Mucosa of gallbladder (tissue), 1 donor: ENCODE measurements at places on chromosomes 2 and 18.

- DNase-seq, result peak; percentile 79
Observed at GRCh38 chr2:10269711-10270610, 32.7 kb upstream of the HPCAL1 start.

DNA sequence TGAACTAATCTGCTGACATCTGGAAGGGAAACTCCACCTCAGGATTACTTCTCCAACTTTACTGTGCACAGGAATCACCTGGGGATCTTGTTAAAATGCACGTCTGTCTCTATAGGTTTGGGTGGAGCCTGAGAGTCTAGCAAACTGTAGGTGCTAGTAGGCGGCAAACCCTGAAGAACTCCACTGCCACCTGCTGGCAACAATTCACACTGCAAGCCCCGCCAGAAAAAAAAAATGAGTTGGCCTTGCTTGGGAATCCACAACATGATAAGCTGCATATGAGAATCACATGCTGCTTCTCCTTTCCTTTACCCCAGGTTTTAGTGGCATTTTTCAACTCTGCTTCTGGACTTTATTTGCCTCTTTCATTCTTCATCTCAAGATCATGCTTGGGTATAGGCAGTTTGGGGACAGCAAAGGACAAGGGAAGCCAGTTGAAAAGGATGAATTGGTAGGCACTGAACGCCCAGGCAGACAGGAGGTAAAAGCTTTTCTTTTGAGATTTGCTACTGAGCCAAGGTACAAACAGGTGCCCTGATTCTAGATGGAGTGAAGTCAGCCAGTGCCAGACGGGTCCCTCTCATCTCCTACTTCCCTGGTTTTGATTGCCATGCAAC lies 88.8 kb downstream of the VIT start:
- DNase-seq, result peak; percentile 63

DNA sequence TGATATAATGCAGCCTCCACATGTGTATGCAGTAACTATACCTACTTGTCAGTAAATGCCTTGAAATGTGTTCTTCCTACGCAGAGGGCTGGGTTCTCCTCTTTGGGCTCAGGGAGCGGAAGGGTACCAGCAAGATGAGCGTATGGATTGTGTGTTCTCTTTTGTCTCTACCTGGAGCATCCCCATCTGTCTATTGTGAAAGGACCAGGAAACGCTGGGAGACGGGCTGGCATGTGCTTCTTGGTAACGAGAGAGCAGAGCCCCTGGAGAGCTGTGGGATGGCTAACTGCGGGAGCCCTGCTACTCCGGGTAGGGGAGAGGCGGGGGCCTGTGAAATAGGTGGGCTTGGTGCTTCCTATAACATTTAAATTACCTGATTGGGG lies 80.9 kb downstream of the BCL2 start:
- no peak for DNase-seq

GRCh38 chr2:215361211-215361875 lies 49.5 kb downstream of the ATIC start:
- DNase-seq, result no peak

DNA sequence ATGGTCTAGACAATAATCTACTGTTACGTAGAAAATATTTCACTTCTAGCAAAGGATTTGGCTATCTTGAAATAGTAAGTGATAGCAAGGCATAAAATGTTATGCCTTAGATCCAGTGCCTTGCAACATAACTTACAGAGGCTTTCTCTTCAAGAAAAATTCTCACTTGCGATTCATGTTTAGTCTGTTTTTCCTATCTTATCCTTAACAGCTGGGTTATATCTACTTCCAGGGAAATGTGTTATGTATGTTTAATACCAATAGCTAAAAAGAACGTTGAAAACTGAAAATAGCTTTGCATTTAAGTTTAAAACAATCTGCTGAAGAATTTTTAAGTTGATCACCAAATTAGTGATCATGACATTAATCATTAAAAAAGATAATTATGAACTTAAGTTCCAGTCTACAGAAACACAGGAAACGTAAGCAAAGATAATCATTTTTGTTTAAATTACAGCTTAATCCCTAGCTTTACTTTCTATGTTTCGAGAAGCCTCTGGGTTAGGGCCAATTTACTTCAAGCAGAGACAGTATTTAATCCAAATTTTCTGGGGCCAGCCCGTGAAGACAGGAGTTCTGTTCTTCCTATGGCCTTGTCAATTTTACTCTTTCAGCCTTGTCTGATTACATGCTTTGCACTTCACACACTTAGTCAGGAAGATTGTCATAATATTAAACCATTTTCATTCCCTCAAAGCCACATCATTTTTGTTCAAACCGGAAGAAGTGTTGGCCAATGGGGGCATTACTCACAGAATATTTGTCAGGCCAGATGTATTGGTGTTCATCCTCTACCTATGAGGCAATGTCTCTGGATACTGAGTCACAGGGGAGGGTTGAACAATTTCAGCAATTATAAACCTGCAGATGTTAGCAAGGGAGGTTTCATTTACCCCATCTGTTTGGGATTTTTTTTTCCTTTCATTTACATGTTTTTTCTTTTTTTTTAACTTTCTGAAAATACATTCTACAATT lies 1132.9 kb upstream of the ZEB2 start:
- DNase-seq, result no peak

DNA sequence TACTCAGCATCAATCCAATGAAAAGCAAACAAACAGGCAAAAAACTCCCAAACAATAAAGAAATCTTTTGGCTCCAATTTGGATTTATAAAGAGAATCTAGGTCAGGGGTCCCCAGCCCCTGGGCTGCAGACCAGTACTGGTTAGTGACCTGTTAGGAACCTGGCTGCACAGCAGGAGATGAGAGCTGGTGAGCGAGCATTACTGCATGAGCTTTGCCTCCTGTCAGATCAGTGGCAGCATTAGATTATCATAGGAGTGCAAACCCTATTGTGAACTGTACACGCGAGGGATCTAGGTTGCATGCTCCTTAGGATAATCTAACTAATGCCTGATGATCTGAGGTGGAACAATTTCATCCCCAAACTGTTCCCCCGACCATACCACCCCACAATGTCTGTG lies 102.2 kb downstream of the KIAA1328 start:
- no peak for DNase-seq

DNA sequence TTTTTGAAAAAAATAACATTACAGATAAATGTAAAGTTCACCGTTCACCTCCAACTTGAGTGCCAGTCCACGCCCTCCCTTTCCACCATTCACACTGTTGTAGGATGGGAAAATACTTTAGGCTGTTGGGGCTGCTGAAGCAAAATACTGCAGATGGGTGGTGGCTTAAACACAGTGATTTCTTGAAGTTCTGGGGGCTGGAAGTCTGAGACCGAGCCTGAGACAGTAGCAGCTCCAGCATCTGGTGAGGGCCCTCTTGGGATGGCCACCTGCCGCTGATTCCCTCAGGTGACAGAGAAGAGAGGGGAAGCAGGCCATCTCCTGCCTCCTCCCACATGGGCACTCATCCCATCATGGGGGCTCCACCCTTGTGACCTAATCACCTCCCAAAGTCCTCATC lies 17.7 kb downstream of the ALLC start:
- DNase-seq, result no peak

DNA sequence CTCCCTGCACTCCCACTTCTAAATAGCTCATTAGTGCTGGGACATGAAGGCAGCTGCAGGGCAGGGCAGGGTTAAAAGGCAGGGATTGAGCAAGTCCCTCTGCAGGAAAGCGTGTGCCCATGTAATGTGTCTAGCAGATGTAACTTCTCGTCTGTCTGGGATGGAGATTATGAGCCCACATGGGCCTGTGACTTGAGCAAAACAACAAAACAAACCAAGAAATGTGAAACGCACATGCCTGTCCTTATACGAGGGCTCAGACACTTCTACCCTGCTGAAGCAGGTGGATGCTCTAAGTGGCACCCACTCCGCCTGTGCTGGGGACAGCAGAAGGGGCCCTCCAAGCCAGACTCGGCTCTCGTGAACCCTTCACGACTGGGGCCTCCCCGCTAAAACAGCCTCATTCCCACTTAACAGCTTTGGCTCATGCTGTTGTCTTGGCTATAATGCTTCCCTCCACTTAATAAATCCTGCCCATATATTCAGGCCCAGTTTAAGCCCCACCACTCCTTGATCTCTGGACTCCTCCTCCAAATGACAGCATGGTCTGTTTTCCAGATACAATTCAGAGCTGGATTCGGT lies 40.9 kb downstream of the TMEM247 start:
- no peak for DNase-seq

DNA sequence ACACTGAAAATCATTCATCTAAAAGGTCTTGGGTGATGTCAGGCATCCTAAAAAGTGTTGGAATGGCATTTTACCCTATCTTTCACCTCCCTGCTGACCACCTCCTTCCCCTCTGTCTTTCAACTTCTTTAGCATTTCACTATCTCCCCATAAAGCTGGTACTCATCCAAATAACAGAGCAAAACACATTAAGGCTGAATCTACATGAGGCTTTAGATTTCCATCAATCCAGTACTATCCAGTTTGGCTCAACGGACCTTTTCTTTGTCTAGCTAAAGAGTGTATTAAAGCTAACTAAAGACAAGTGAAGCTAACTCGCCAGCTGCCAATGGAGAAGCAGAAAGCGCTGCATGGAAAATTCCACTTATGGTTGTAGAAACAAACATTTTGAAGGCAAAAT lies 122.5 kb upstream of the NCKAP5 start:
- no peak for DNase-seq

DNA sequence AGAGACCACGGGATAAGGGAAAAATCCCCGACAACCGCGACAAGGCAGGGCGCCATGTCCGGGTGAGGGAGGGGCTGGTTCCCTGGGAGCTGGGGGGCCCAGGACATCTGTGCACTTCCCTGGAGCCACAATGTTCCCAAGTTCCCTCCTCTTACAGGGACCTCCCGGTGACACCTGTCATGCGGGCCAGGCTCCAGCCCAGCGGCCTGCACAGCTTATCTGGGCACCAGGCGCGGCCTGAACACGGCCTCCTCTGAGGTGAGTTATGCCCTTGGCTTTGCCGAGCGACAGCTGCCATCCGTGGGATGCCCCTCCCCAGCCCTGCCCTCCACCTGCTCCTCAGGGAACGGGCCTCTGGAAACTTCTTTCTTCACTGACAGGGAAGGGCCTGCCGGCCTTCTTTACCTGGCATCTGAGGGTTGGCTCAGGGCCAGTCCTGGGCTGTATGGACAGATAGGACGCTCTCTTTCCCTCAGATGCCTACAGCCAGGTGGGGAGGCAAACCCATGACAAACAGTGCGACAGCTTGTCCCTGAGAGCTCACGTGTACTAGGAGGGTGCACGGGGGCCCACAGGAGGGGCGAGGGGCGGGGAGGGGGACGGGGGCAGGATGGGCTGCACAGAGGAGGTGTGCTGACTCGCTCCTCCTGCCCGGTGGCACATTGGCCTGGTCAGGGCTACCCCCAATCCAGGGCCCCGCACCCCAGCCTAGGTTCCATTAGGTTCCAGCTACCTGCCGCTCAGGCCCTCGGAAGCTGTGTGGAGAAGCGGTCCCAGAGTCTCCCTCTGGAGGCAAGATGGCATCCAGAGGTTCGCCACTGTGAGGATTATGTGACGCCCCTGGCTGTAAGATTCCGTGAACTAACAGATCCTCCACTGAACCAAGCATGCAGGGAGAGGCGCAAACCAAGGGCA lies 34.9 kb upstream of the HPCAL1 start:
- peak; percentile 68 for DNase-seq
